ENCODE measurements at places on chromosomes 7 and 10. TPM values are rescaled to one million over a fixed set of nuclear protein-coding genes. Genes with fewer than 3 reads are reported as not detected.

The GHRHR gene
- not detected for total RNA-seq

The APBB1IP gene
- total RNA-seq: 9.5 TPM

The CELF2 gene
- 29.3 TPM for total RNA-seq

The SPDYE1 gene
- 0.10 TPM for total RNA-seq

The PDE6C gene
- not detected for total RNA-seq

The AOC1 gene
- total RNA-seq: 0.59 TPM

The PDE1C gene
- total RNA-seq: 1.2 TPM

The AKR1C3 gene
- total RNA-seq: 2.6 TPM

DNA sequence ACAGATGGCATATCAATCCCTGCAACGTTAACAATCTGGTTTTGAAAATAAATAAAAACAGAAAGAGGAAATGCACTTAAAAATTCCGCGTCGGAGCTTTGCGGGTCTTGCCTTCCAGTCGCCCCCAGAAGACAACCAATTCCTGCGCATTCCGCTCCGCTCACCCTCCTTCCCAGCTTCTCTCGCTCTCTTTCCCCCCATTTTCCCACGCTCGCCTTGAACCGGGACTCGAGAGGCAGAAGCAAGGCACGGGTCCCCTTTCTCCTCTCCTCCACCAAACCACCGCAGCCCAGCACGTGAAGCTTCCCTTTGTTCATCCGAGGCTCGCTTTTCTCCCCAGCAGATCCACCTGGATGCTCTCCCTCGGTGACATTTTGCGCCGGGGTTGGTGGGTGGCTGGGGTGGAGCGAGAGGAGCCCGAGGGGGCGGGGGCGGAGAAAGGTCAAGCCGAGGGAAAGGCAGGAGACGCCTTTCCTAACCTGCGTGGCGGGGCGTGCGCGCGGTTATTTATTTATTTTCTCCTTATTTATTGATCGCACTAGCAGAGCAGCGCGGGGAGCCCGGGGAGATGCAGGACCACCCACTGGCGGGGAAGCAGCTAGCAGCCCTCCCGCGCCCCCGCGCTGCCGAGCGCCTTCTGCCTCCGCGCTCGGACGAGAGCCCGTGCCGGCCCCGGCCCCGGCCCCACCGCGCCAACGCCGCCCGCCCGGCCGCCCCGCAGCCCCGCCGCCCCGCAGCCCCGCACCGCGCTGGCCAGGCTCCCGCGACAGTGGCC lies at the start of gene KCND2:
Gene KCND2, plus strand, starts transcription at position 475 of the 775 bp plus-strand sequence.
- DNase-seq: no peak

GRCh38 chr10:82420001-82420400 lies 545.0 kb downstream of the NRG3 start:
- DNase-seq: no peak

GRCh38 chr7:47672977-47673381 lies 91.1 kb upstream of the TNS3 start:
- DNase-seq: no peak

DNA sequence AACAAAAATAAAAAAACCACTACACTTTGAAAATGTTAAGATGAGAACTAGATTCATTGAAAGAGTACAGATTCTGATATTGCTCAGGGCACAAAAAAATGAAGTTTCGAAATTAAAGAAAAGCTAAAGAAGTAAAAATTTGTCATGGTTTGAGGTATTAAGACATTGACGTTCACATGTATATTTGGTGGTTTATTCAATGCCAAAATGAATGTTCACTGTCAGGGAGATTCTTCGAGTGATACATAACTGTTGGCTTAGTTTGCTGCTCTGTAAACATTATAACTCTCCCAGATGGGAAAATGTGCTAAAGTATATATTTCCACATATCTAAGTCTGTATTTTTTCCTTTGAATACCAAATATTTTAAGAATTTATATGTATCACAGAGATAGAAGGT lies 345.0 kb downstream of the SEMA3D start:
- DNase-seq: peak; percentile 78

DNA sequence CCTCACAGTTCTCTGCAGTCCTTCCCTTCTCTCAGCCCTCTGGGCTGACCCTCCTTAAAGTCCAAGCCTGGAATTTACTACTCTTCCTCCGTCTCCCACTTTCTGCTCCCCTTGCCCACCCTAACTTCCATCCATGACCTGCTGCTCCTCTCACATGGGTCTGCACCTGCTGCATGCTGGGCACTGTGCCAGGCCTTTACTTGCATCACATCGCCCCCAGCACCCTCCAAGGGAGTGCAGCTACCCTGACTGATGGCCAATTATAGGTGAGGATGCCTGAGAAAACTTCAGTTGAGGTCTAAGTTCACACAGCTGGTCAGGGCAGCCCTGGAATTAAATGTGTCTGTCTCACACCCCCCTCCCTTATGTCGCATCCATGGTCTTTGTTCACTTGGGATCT lies 53.6 kb upstream of the ZPBP start:
- no peak for DNase-seq

GRCh38 chr7:32453341-32454011 lies 36.7 kb downstream of the LSM5 start:
- no peak for DNase-seq

GRCh38 chr7:92723205-92723604 lies 113.2 kb downstream of the CDK6 start:
- peak; percentile 81 for DNase-seq

DNA sequence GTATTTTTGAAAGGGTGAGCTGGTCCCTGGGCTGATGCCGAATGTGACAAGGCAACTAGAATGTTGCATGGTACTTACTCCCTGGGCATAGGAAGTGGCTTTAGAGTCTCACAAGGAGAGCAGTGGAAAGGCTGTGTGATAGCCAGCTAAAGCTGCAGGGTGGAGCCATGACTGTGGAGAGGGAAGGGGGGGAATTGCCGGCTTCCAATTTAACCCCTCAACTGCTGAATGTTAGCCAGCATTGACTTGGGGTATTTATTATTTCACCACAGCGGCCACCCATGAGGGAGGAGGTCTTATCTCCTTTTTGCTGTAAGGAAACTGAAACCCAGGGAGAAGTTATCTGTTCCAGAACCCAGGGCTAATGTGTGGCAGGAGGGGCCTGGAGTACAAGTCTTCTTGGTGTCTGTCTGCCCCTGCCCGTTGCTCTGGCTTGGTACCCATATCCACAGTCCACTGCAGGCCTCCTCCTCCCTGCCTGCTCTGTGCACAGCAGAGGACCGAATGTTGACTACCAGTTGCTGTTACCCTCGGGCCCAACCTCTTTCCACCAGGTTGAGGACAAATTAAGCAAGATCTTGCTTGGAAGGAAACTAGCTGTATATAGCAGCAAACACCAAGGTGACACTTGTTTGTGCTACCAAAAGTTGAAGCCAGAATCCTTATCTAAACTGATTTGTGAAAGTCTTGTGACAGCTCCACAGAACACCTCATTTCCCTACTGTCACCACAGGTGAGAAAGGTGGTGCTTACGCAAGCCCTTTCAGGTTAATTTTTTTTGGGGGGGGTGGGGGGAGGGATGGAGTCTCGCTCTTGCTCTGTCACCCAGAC lies 37.6 kb downstream of the WBP1L start:
- peak; percentile 16 for DNase-seq

- no peak for DNase-seq
These were observed 316.7 kb downstream of the CCDC3 start for GRCh38 chr10:12684784-12685183.

DNA sequence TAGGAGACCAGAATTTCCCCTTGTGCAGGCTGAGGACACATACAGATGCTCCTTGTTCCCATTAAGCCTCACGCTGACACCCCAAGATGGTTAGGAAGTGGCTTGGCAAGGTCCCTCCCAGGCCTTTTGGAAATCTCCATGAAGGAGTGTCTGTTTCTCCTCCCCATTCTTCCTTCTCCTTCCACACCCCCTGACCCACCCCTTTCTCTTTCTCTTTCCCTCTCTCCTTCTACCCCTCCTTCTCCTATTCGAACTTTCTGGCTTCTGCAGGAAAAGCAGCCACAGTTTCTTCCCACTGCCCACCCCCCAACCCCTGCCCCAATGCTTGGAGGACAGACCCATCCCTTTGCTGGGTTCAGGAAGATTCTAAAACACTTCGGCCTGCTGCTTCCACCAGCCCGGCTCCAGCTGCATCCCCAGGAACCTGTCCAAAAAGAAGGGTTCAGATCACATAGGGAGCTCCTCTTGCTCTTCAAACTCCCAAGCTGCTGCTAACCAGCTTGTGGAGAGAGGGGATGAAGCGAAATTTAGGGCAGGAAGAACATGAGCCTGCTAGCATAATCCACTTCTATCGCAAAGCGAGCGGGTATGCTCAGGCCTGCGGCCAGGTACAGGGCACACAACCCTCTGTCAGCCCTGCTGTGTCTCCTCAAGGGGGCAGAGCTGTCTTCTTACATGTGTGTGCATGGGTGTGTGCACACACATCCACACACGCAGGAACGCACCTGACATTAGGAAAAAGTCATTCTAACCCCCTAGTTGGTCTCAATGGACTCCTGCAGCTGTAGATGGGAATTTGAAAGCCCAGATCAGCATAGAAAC lies 80.4 kb downstream of the PPP1R3C start:
- no peak for DNase-seq

- DNase-seq: no peak
These were observed 31.9 kb upstream of the TBX20 start for GRCh38 chr7:35285799-35286198.

DNA sequence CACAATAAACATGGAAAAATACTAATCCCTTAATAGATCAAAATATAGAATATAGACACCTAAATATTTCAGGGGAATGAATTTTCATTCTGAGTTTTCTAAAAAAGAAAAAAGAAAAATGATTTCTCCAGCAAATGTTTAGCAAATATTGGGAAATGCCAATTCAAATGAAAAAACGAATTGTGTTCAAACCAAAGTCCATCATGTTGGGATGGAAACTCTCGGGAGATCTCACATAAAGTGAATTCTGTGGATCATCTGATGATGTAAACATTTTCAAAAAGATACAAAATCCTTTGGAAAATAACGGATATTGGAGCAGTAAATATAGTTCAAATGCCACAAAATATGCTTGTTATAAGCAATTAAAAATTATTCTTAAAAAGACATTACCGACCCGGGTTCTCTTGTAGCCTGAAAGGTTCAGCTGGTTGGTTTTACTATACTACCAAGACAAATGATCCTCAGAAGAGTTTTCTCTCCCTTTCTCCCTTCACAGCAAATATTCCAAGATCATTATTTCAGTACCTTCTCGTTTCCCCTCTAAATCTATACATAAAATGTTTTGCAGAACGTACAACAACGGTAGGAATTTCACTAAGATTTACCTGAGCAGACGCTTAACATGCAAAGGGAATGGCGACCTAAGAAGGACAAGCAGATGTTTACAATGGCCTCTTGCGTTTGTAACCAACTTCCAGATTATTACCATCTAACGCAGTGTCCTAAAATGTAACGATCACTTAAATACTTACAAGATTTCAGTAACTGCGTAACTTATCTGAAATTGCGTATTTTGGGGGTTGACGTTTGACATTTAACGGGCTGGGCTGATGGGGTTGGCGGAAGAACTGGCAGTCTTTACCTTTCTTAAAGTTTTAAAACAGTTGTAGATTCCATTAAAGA lies 2.5 kb downstream of the HOXA13 start:
- DNase-seq: no peak

GRCh38 chr10:21526860-21527597 lies 1.5 kb upstream of the SKIDA1 start:
- no peak for DNase-seq

DNA sequence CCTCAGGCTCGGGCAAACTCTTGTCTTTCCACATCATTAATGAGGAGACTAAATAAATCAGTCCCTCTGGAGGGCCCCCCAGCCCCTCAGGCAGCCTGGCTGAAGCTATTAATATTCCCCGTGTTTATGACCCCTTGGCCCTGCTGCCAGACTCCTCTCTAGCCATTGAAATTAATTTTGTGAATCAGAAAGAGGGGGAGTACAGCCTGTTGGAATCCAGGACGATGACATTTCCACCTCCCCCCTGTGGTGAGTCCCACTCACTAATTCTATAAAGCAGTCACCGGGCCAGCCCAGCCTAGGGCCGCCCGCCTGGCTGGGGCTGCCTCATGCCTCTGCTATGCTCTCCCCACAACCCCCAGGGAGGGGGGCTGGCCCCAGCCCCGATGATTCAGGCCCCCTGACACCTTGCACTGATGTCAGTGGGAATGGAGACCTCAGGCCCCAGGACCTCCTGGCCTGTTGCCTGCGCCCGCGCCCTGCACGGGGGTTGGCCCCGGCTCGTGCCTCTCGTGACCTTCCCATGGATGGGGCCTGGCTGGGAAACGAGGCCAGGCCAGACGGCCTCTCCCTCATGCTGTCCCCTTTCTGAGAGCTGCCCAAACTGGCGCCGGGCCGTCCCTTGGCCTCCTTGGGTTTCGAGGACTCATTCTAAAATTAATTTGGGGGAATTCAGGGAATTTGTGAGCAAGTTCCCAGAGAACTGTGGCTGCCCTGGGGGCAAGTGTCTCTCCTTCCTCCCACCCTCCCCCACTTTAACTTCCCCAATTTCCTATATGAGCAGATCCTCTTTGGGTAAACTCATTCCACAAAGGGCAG lies 34.0 kb downstream of the TMEM270 start:
- DNase-seq: no peak

- no peak for DNase-seq
These were observed 128.0 kb downstream of the NRCAM start for GRCh38 chr7:108328174-108328651.

GRCh38 chr10:20372748-20373147 lies 524.4 kb downstream of the NEBL start:
- no peak for DNase-seq

DNA sequence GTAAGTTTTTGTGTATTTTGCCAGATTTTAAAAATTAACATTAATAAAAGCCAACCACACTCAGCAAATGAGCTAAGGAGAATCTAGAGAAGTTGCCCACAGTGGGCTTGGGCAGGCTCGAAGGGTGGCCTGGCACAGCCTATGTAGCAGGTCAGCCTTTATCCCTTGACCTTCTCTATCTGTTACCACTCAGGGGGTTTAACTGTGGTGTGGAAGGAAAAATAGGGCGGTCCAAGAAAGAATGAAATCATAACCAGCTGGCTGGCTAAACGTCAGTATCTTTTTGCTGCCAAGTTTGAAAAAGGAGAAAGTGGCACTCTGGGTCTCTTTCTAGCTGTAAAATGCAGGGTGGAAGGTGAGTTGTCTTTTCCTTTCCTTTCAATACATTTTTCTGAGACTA lies 130.3 kb upstream of the ASAH2 start:
- DNase-seq: no peak

- DNase-seq: no peak
These were observed 118.2 kb upstream of the ZNF746 start for GRCh38 chr7:149615690-149616270.

GRCh38 chr10:80186364-80187012 lies 18.8 kb downstream of the ANXA11 start:
- DNase-seq: no peak

- no peak for DNase-seq
These were observed 78.7 kb downstream of the TCF7L2 start for GRCh38 chr10:113028456-113029440.

- no peak for DNase-seq
These were observed 6.9 kb upstream of the ELFN1 start for GRCh38 chr7:1663223-1663622.

GRCh38 chr10:18158773-18159265 lies 18.6 kb downstream of the CACNB2 start:
- DNase-seq: no peak

GRCh38 chr10:21510241-21511094 lies 15.0 kb downstream of the SKIDA1 start:
- DNase-seq: no peak
